IPS DF 6.9 (cell line): ENCODE measurements at places on chromosomes 11 and 22.

- no peak for DNase-seq
Observed at GRCh38 chr11:130218501-130219070, 59.0 kb downstream of the ST14 start.

DNA sequence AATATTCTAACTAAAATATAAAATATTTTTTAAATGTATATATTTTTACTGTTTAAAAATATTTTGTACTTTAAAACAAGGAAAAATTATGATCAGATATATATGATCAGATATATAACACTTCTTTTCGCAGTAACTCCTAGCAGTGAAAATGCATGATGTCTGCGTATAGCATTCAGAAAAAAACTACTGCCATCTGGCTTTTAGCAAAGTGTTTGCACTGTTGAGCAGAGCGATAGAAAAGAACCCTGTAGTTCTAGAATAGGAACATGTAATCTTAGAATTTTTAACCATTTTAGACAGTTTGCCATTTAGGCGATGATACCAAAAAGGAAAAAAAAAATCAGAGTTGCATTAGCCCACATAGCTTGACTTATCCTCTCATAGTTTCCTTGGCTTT is 370.4 kb upstream of the ANO3 start:
- DNase-seq, result no peak

DNA sequence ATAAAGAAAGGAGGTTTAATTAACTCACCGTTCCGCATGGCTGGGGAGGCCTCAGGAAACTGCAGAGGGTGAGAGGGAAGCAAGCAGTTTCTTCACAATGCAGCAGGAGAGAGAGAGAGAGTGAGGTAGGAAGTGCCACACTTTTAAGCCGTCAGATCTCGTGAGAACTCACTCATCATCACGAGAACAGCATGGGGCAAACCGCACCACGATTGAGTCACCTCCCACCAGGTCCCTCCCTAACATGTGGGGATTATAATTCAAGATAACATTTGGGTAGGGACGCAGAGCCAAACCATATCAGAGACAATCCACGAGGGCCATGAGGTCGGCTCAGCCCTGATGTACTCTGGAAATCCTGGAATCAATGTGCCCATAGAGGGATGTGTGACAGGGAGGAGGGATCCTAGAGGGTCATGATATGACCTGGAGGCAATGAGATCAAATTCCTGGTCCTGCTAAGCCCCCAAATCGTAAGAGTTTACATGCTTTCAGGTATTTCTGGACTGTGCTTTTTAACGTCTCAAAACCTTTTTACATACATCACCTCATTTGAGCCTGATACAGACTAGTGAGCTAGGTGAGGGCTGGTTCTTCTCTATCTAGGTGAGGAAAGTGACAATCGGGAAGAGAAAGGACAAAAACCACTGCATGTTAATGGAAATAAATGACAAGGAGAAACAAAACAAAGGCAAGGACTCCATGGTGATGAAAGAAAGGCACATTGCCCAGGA is 19.5 kb upstream of the RASSF10 start:
- DNase-seq, result no peak

GRCh38 chr11:72411623-72412419 is 22.5 kb downstream of the CLPB start:
- no peak for DNase-seq

- no peak for DNase-seq
Observed at GRCh38 chr11:96179905-96180304, 163.1 kb downstream of the MAML2 start.

DNA sequence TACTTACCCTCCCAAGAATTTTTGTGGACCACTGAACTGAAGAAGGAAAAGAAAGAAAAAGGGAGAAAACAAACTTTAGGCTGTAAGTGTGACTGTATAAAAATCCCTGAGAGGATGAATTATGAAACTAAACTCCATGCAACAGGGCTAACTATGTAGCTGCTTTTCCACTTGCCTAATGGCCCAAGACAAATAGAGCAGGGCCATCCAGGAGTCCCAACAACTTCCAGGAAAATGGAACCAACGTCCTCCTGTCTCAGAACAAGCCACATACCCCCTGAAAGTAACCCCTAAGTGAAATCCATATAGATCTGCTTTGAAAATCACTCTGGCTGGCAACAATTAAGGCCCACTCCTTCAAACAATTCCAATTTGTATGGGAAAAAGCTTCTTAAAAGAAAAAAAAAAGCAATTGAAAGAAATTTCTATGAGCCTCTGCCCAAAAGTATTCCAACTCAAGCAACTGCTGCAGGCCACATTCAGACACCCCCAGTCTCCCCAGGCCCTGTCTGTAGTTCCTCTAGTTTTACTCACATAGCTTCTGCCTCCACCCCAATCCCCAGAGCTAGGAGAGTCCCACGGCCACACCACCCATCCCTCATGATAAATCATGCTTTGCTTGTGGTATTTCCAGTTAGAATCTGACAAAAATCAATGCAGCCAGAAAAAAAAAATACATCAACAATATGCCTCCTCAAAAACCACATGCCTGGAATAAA is 12.7 kb downstream of the RBFOX2 start:
- DNase-seq, result no peak

DNA sequence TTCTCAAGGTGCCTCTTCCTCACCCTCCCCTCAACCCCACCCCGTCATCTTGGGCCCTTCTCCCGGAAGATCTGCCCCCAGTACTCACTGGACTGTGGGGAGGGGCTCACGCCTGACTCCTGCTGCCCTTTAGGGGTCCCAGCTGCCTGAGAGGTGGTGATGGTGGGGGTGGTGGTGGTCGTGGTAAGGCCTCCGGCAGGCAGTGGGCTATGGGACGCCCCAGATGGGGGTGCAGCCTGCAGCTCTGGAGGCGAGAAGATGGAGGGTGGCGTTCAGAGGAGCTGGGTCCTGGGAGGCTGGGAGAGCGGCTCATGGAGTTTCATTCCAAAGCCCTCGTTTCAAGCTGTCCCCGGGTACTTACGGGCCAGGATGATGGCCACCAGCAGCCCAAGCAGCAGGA is 820 bp downstream of the MFRP start:
- DNase-seq, result no peak

DNA sequence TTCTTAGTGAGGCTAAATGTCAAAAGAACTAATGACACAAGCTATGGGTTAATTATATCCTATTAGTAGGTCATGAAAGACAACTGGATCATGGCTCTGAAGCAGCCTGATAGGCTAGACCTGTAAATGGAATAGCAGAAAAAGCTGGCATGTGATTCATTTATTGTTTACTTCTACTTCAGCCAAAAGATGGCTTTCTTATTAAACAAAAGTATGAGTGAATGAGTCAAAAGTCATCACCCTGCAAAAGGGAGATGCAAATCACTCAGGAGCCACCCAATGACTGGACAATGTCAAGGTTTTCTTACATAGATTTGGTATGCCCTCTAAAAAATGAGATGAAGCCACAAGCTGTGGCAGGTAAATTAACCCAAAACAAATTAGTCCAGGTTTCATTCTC is 138.0 kb downstream of the TRPC6 start:
- DNase-seq, result no peak

GRCh38 chr11:130003717-130004001 is 1.0 kb upstream of the PRDM10 start:
- DNase-seq, result no peak

- no peak for DNase-seq
Observed at GRCh38 chr11:6778518-6778917, 4.3 kb upstream of the OR2AG1 start.

DNA sequence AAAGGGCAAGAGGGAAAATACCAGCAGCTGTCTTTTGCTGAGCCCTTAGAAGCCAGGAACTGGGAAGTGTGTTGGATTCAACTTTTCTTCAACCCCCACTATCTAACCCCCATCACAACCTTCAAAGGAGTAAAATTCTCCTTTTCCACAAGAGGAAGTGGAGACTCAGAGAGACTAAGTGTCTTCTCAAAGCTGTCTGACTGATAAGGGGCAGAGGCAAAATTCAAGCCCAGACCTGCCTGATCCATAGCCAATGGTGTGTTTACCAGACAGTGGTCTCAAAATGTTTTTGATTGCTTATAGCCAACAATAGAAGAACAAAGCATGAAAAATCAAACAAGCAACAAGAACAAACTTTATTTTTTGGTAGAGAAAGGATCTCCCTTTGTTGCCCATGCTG is 707.0 kb downstream of the NTM start:
- DNase-seq, result no peak

DNA sequence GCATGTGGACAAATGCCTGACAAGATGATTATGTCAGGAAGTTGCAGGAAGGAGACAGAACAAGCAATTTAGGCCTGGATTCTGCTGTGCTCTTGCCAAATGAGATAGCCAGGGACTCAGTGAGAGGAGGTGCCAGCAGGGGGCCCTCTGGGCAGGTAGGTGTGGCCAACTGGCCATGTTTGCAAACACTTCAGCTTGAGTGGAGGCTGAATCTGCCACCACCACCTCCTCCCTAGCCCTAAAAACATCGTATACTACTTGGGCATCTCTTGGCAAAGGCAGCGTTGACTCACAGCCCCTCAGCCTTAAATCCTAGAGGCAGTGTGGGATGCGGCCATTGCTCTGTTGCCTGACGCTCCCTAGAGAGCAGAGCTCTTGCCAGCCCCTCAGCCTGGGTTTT is 95.1 kb upstream of the PLET1 start:
- DNase-seq, result no peak

- DNase-seq, result no peak
Observed at GRCh38 chr11:72897506-72897905, 83.3 kb downstream of the ATG16L2 start.

DNA sequence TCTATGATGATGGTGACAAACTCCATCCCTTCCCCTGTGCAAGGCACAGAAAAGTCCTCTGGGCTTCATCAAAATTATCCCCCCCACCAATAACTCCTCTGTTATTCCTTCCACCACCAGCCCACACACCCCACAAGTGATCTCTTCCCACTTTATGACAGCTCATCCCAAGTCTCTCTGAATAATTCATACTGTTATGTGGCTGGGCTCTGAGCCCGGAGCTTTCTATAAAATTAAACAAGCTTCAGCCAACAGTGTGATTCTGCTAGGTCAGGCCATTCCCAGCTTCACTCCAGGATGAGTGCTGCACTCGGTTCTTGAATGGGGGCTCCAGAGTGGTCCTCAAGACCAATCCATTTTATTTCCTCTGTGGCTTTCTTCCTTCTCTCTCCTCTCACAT is 83.0 kb downstream of the INSC start:
- no peak for DNase-seq
